ENCODE measurements at places on chromosomes 11 and 22. TPM values are rescaled to one million over a fixed set of nuclear protein-coding genes. Genes with fewer than 3 reads are reported as not detected.

CDKN1C gene
- 0.87 TPM for total RNA-seq

OR52N4 gene
- total RNA-seq = not detected

TMEM191C gene
- 3.0 TPM for total RNA-seq

RBM14 gene
- total RNA-seq = 21.4 TPM

GDPD4 gene
- not detected for total RNA-seq

SLC22A12 gene
- not detected for total RNA-seq

BARX2 gene
- total RNA-seq = not detected

UCP2 gene
- 0.44 TPM for total RNA-seq

SLC35F2 gene
- total RNA-seq = 1.6 TPM

OR5B21 gene
- not detected for total RNA-seq

ACCS gene
- total RNA-seq = 8.5 TPM

NCF4 gene
- not detected for total RNA-seq

DNAJB7 gene
- not detected for total RNA-seq

KDM4E gene
- not detected for total RNA-seq

DAGLA gene
- total RNA-seq = 2.2 TPM

OR51B4 gene
- total RNA-seq = not detected

CCDC87 gene
- total RNA-seq = 0.44 TPM

MFRP gene
- total RNA-seq = not detected

TMEM86A gene
- 0.12 TPM for total RNA-seq

NELL1 gene
- not detected for total RNA-seq

GAB4 gene
- total RNA-seq = not detected

MIF gene
- total RNA-seq = 200 TPM

RPS6KB2 gene
- total RNA-seq = 53.8 TPM

ART1 gene
- not detected for total RNA-seq

DMC1 gene
- 3.2 TPM for total RNA-seq

OR52I1 gene
- total RNA-seq = not detected

LZTR1 gene
- total RNA-seq = 45.4 TPM

ABCG4 gene
- under 0.01 TPM for total RNA-seq
